ENCODE measurements at places on chromosomes 1 and 21.

GRCh38 chr1:224407571-224408293 is 26.9 kb downstream of the WDR26 start:
- DNase-seq, result no peak

DNA sequence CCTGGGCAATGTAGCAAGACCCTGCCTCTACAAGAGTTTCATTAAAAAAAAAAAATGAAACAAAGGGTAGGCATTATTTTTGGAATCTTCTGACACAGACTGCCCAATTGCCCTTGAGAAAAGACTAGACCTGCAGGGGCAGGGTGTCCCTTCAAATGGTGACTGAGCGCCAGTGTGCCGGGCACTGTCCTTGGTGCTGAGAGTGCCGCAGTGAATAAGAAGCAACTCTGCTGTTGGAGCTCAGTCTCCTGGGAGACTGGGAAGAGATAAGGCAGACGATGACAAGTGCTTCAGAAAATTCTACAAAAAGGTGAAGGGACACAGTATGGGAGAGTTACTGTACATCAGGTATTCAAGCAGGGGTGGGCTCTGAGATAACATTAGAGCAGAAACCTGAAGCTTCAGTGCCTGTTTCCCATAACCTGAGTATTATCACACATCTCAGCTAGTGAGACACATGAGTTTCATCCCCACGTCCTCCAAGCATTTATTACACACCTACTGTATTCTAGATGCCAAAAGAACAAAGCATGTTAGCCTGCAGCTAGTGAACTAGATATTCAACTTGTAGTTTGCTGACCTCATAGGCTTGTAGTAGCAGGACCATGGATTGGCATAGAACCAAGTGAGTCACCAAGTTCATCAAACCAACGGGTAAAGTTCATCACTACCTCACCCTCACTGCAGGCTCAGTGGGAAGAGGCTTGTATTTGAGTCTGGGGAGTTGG is 18.4 kb upstream of the RPL11 start:
- DNase-seq, result no peak

- DNase-seq, result no peak
Observed at GRCh38 chr1:240562779-240563178, 49.2 kb downstream of the GREM2 start.

- no peak for DNase-seq
Observed at GRCh38 chr1:200627575-200628222, 7.1 kb upstream of the KIF14 start.

- DNase-seq, result no peak
Observed at GRCh38 chr1:178494569-178494971, 2.2 kb downstream of the CLEC20A start.

GRCh38 chr1:29197993-29198392 is 16.3 kb upstream of the SRSF4 start:
- DNase-seq, result no peak

DNA sequence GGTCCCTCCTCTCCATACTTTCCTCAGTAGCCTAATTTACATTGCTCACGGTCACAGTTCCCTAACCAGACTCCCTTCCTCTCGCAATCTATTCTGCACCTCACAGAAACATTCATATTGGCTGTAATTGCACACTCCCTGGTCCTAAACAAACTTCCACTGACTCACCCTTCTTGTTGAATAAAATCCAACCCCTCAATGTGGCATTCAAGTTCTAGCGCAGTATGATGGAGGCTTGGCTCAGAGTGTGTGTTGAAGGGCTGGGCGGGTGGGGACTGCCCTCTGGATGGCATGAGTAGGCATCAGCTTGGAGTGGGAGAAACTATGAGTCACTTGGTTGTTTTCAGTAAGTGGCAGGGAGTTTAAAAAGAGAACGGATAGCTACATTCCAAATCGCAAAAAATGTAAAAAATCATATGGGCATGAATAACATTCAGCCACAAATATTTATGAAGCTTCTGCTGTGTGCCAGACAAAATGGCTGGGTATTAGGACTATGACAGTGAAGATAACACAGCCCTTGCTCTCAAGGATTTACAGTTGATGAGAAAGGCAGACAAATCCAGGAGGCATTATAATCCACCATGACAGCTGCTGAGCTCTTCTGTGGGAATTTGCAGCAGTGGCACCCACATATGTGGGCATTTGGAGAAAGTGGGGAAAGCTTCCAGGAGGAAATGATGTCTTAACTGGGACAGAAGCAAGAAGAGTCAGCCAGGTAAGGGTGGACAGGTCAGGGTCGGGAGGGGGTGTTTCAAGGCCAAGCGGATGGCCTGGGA is 42.2 kb upstream of the LYST start:
- no peak for DNase-seq

DNA sequence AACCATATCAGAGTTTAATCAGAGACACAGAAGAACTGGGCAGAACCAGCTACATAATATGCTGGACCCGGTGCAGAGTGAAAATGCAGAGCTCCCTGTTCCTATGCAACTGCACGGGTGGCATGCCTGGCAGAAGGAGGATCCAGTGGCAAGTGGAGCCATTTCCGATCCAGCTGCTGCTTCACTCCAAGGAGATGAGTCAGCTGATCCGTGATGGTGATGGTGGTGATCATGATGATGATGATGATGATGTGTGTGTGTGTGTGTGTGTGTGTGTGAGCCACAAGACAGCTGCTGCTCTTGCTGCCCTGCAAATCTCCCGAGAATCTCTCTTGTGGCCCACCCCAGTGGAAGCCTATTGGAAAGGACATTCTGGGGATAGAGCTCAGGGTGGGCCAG is 133.0 kb downstream of the URB2 start:
- no peak for DNase-seq

GRCh38 chr1:160206036-160206389 is 829 bp downstream of the PEA15 start:
- DNase-seq, result peak; percentile 44

- DNase-seq, result no peak
Observed at GRCh38 chr1:1599030-1599934, 653 bp downstream of the FNDC10 start.

- no peak for DNase-seq
Observed at GRCh38 chr1:34164771-34165391, at the start of gene CSMD2. Gene CSMD2 (minus strand): TSS chr1:34165230. CDS start chr1:34165097, 133 bp downstream.

GRCh38 chr1:55311057-55311641 is 96.0 kb upstream of the USP24 start:
- no peak for DNase-seq

DNA sequence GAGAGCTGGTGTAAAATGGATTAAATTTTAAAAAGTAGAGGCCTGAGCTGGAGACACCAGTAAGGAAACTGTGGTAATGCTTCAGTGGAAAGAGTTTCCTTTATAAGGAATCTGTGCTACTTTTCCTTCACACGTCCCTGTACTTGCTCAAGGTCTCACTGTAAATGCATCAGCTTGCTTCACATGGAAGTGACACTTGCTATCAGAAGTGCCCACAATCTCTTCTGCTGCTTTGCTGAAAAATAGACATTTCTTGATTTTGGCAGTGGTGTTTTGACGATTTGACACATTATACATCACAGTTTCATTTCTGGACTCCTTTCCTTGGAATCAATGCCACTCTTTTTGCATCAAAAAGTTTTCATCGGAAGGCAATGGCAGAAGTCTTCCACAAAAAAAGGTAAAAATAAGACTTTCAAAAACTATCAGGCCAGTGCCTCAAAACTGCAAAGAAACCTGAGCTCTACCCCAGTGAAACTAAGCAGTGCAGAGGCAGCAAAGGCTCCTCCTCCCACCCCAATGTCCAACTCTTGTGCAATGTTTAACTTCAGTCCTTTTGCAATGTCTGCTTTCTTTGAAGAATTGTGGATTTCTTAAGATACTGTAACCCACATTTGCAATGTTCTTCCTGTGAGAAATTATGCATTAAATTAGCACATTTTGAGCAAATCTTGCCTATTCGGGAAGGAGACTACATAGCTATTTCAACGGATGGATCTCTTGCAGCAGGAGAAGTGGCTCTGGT is 18.4 kb upstream of the TSPAN2 start:
- DNase-seq, result no peak

- DNase-seq, result no peak
Observed at GRCh38 chr1:71640998-71641397, 560.2 kb upstream of the ZRANB2 start.

GRCh38 chr1:15094056-15094455 is 59.5 kb upstream of the TMEM51 start:
- DNase-seq, result no peak

DNA sequence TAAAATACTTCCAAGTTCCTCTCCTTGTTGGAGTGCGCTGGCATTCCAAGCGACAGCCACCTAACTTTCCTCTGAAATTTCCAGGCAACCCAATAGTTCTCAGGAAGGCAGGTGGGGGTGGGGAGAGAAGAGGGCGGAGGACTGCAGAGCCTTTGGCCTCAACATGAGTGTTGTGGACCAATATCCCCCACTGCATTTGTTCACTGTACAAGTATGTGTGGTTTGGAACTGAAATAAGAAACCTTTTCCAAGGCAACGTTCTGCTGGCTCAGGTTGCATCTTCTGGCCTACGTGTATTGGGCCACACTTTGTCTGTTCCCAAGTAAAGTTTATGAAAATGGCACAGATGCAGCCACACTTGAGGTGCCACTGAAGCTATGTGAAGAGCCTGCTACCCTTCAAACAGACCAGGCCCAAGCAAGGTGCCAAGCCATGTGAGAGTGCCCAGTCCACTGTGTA is 153.4 kb downstream of the DHRS3 start:
- no peak for DNase-seq

GRCh38 chr21:29233611-29234540 is 64.8 kb upstream of the BACH1 start:
- DNase-seq, result no peak

DNA sequence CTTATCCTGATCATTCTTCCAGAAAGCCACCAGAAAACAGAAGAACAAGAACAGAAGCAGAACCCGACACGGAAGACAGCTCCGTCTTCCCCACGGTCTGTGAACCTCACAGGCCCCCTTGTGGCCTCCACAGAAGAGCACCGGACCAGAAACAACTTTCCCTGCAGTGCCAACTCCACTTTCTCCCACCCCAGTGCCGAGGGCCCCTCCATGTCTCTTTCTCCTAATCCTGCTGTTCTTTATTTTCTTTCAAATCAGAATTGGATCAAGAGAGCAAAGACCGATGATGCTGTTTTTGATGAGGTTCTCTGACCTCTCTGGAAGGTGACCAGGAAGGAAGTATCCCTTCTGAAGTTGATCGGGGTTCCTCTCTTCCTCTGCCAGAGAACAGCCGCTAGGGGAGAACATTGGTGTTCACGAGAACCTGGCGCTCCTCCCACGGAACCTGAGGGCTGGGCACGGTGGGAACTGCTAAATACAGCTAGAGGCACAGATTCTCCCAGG is 58.9 kb upstream of the CTTNBP2NL start:
- no peak for DNase-seq

DNA sequence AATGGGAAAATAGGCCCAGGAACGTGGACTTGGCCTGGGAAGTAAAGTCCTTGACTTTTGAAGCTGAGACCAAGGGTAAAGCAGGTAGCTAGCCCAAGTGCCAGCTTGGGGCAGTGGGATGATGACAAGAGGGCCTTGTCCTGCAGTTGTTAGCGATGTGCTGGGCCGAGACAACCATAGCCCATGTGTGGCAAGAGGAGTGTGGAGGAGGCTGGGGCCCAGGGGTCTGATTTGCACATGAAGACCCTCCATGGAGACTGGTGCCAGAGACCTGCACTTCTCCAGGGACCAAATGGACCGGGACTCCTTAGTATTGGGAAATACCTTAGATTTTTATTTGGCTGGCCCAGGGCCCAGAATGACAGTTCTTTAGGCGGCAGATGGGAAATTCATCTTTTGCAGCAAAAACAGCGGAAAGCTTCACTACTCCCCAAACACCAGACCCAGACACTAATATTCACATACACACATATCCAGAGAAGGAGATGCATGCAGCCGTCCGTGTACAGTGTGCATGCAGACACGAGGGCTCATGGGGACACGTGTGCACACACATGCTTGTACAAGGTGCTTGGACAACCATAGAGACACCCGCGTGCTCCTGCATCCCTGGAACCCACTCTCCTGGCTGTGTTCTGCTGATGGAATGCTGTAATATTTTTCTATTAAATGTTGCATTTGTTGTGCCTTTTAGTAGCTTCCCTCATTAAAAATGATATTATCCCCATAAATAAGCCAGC is 78.1 kb upstream of the CSF3R start:
- DNase-seq, result no peak

- DNase-seq, result no peak
Observed at GRCh38 chr1:173410794-173411236, 66.3 kb upstream of the PRDX6 start.

GRCh38 chr1:154867064-154867825 is 2.8 kb downstream of the KCNN3 start:
- DNase-seq, result no peak

- no peak for DNase-seq
Observed at GRCh38 chr1:156876281-156876680, 15.6 kb downstream of the NTRK1 start.

DNA sequence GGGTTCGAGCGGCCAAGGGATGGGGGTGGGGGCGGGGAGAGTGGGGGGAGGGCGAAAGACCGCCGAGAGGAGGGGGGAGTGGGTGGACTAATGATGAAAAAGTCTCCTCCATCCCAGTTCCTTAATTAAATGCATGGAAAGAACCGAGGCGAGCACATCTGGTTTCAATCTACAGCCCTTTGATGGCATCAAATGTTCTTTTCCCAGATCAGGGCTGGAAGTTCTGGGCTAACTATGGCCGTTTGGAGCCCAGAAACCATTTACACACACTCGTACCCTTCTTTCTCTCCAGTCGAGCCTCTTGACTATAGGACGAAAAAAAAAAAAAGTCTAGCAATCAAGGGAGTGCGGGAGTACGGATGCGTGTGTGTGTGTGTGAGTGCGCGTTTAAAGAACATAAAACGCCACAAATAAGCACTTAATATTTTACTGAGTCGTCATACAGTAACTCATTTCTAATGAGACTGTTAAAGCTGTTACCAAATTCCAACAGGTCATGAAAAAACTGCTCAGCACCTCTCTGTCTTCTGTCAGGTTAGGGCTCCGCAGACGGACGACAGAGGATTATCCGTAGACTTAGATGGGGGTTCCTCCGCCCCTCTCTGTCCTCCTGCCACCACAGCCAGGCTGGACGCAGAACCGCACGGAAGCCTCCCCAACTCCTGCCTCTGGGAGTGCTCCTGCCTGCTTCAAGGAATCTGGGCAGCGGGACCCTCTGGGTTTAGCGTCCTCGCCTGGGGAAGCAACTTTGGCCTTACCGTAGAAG is 2.1 kb upstream of the PRRX1 start:
- no peak for DNase-seq

DNA sequence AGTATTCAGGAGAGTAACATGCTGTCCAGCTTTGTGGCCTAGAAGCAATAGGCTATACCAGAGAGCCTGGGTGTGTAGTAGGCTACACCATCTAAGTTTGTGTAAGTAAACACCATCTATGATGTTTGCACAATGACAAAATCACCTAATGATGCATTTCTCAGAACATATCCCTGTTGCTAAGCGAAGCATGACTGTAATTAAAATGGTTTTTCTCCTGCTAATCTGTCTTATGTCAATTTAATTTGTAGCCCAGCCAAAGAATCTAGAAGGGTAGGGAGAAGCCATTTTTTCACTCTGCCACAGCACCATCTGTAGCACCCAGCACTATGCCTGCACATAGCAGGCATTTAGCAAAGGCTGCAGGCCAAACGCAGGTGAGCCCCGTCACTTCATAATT is 2.0 kb upstream of the TTC24 start:
- DNase-seq, result no peak

- no peak for DNase-seq
Observed at GRCh38 chr1:111649227-111649626, 29.6 kb downstream of the RAP1A start.

Measured in stimulated activated CD4-positive, alpha-beta T cell treated with anti-CD3 and anti-CD28 coated beads, Interleukin-1b, Interleukin-23, amount 100 ng/mL, for 4 hours (primary cell).